Progenitor cell of endocrine pancreas (in vitro differentiated cells): ENCODE measurements at places on chromosomes 2 and 18. TPM values are rescaled to one million over a fixed set of nuclear protein-coding genes. Genes with fewer than 3 reads are reported as not detected.

GRCh38 chr2:102094917-102095316, 47.6 kb upstream of the IL1R1 start:
- no peak for DNase-seq
- peaks cover 1% of the 10 kb centered on the region for H3K4me1 ChIP-seq
- H3K27ac ChIP-seq, result no peak overlapping the region
- H3K36me3 ChIP-seq, result peaks cover 2% of the 10 kb centered on the region
- H3K4me3 ChIP-seq, result no peak overlapping the region
- H3K27me3 ChIP-seq, result no peaks in the 10 kb centered on the region

DNA sequence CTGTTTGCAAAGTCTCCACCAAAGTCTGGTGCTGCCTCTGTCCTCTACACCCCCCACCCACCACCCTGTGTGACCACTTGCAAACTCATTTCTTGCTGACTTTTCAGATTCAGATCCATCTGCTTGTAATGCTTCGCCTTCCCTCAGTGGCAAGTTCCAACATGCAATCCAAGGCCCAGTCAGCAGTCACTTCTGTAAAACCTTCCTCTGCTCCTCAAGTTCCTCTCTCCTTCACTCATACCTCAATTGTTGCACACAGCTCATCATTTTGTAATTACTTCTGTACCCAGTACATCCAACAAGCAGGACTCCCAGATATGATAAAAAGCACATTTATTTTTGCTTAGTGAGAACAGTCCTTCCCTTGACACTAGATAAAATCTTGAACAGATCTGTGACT, 6.5 kb upstream of the LOXHD1 start:
- DNase-seq, result no peak
- no peaks in the 10 kb centered on the region for H3K4me1 ChIP-seq
- H3K4me3 ChIP-seq, result no peak overlapping the region

- no peaks in the 10 kb centered on the region for H3K27me3 ChIP-seq
- peaks cover 10% of the 10 kb centered on the region for H3K4me1 ChIP-seq
- peak overlapping the region; percentile 14 for H3K27ac ChIP-seq
- no peak for DNase-seq
- no peaks in the 10 kb centered on the region for H3K36me3 ChIP-seq
These were observed 6.8 kb upstream of the CHMP1B start for GRCh38 chr18:11844436-11844835.

GRCh38 chr2:182606728-182607681, 109.1 kb upstream of the DNAJC10 start:
- H3K27ac ChIP-seq, result no peak overlapping the region
- H3K27me3 ChIP-seq, result no peaks in the 10 kb centered on the region
- H3K36me3 ChIP-seq, result peaks cover 3% of the 10 kb centered on the region
- peaks cover 3% of the 10 kb centered on the region for H3K4me1 ChIP-seq
- no peak overlapping the region for H3K4me3 ChIP-seq

- peaks cover 11% of the 10 kb centered on the region for H3K27me3 ChIP-seq
- H3K4me3 ChIP-seq, result no peak overlapping the region
- H3K4me1 ChIP-seq, result no peaks in the 10 kb centered on the region
- H3K27ac ChIP-seq, result no peak overlapping the region
- H3K36me3 ChIP-seq, result no peaks in the 10 kb centered on the region
These were observed 591.0 kb downstream of the EPHA4 start for GRCh38 chr2:220980966-220981675.

DNA sequence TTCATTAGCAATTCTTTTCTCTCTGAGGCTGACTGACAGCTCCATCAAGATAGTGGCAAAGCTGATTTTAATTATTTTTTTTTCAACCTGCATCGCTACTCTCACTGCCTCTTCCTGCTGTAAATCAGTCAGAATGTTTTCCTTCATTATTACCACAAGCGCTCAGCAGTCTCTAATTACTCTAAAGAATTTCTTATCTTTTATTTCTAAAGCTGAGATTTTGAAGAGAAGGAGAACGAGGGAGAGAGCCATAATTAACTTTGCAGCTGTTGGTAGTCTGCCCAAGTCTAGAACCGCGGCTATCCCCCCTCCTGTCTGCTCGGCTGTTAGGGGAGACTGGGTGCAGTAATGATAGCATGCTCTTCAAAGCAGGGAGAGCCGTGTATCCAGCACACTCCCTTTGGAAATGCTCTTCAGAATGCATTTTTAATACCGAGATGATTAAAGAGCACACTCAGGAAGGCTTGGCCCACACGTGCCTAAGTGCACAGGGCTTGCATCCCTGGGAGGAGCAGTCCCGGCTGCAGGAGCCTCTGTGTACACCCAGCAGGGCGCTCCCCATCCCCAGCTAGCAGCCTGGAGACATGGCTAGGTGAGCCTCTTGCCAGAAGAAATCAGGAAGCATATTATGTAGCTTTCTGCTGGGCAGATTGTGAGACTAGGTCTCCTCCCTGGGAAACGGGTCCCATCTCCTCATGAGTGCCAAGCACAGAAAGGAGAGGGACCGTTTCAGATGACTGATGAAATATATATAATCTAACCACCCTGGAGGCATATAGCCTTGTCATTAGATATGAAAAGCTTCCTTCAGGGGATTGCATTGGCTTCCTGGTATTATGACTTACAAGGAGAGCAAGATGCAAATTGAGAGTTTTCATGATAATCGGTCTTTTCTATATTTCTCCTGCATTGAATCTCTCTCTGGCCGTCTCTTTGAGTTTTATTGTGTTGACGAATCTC, 555.2 kb downstream of the CMPK2 start:
- no peak overlapping the region for H3K4me3 ChIP-seq
- no peaks in the 10 kb centered on the region for H3K36me3 ChIP-seq
- no peaks in the 10 kb centered on the region for H3K27me3 ChIP-seq
- H3K4me1 ChIP-seq, result peaks cover 5% of the 10 kb centered on the region

TCF4 gene
- 56.8 and 61.3 TPM in 2 replicates for total RNA-seq
